ENCODE measurements at places on chromosomes 7 and 10. TPM values are rescaled to one million over a fixed set of nuclear protein-coding genes. Genes with fewer than 3 reads are reported as not detected.

Gene PTF1A
- not detected for total RNA-seq

- DNase-seq: no peak
These were observed 181.7 kb downstream of the PLXNA4 start for GRCh38 chr7:132394283-132395198.

Gene CCDC3
- 25.8 TPM for total RNA-seq

- no peak for DNase-seq
These were observed 83.6 kb downstream of the GRB10 start for GRCh38 chr7:50699143-50699542.

DNA sequence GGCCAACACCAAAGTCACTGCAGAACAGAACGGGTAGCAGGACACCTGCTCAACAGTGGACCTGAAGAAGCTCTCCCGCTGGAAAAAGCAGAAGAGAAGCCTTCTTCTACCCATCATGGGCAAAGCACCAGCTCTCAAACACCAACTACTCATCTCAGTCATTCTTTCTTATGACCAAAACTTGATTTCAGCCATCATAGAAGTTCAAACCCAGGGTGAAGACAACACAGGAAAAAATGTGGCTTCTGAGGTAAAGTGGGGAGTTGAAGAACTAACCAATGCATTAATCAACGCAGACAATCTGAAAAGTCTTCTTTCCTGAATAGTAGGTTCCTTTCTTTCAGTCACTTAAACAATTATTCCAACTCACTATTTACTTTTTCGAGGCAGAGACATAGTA is 83.3 kb downstream of the ELMO1 start:
- DNase-seq: no peak

DNA sequence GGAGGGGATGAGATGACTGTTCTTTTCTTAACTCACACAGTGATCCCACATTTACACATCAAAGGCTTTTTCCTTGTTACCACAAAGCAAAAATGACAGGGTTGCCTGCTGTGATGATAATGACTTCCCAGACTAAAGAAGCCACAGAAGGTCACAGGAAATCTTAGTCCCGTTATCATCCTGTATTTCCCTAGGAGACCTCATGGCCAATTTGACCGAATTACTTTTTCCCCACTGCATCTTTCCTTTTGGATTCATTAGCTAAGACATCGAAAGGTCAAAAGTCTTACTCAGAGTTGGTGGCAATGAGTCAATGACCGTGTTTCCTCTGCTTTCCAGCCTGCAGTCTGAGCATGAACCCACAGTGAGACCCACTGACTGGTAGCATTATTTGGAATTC is 130.1 kb upstream of the INHBA start:
- peak; percentile 52 for DNase-seq

GRCh38 chr10:78750418-78750817 is 318.3 kb upstream of the ZMIZ1 start:
- DNase-seq: no peak

Gene PON1
- 1.00 TPM for total RNA-seq

Gene THNSL1
- total RNA-seq: 3.1 TPM

- no peak for DNase-seq
These were observed 211.7 kb upstream of the GNAI1 start for GRCh38 chr7:79922894-79923293.

GRCh38 chr10:72252972-72253371 is 20.8 kb upstream of the DDIT4 start:
- DNase-seq: no peak

- DNase-seq: no peak
These were observed 3.4 kb downstream of the HOXA10 start for GRCh38 chr7:27170426-27171324.

Measured in astrocyte (in vitro differentiated cells and primary cell).